ENCODE measurements at places on chromosomes 5 and 9.

GRCh38 chr9:95516734-95517558 lies at the start of gene PTCH1:
Gene PTCH1 (minus strand): TSS chr9:95516971.
- no peak for DNase-seq

DNA sequence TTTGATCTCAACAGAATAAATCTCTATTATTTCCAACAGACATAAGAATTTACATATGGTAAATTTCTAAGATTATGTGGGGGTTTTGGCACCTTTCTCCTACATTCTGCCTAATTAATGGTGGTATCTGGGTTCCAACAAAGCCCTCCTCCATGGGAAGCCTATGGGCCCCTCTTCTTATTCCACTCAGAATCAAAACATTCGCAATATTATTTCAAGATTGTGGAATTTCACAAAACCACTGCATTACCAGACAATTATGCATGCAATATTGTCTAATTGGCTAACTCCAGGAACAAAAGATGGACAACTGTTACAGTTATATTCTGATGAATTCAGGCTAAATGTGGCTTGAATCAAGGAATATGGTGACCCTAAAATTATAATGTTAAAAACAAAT lies 434.0 kb downstream of the NFIB start:
- DNase-seq, result no peak

- no peak for DNase-seq
Measured at GRCh38 chr5:158212917-158213316, 354.0 kb upstream of the CLINT1 start.

DNA sequence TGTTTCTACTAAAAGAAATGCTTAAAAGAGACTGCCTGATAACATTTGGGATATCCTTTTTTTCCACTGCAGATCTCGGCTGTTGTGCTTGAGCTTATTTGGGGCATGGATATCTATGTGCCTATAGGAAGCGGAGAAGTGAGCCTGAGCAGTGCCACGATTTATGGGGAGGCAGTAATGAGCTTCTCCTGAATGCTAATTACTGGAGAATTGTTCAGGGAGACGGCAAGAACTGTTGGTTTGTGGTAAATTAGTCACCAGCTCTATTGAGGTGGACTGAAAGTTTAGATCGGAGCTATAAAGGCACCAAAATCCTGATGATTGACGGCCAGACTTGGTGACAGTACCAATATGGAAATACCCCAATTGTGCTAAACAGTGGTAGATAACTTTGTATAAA lies 186.5 kb downstream of the ARHGEF28 start:
- no peak for DNase-seq

DNA sequence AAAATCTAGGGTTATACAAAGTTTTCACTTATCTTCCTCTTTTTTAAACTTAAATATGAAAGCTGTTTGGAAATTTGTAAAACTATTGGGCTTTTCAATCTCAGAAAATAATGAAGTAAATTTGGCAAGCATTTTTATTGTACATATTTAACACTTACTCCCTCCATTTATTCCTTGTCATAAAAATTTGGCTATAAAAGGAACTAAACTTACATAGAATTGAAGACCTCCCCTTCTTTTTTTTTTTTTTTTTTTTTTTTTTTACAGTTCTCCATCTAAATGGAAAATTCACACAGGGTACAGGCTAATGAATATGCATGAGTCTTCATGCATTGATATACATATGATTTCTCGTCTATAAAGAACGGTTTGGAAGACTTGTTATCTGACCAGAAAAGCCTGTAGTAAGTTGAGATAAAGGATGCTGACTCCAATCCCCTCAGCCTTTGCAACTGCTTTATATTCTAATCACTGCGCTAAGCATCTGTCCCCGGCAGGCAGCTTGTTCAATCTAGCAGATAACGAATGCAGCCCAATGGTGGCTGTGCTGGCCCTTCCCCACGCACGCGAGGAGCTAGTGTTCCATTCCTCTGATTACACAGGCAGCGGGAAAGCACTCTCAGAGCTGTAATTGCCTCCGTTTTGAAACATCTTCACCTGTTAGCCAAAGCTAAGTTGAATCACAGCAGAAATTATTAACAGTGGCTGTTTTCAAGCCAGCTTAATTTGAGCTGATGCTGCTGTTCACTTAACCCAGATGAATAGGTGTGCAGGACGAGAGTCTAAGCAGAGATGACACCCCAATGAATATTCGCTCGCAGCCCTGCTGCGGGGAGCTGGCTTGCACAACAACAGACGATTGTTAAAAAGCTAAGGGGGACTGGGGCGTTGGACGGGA lies 453.8 kb upstream of the ZNF608 start:
- no peak for DNase-seq

DNA sequence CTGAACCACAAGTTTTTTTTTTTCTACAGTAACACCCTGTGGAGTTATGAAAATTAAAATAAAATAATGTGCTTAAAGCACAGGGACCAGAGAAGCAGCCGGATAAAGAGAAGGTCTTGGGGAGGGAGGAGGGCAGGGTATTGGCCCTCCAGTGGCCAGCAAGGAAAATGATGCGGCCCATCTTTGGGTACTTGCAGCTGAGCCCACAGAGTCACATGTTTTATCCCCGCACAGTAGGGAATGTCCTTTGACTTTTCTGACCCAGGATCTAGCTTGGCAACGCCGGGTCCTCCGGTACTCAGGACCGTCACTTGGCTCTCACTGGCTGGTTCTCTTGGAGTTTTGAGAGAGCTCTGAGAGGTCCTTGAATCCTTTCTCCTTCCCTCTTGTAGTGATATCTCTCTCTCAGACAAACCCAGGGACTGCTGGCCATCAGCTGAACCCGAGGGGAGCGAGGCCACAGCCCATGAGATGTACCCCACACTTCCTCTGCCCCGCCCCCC lies 35.3 kb upstream of the HSPA9 start:
- DNase-seq, result no peak

GRCh38 chr9:26292943-26293342 lies 599.7 kb downstream of the CAAP1 start:
- peak; percentile 25 for DNase-seq

- no peak for DNase-seq
Measured at GRCh38 chr9:105842023-105842644, 147.8 kb downstream of the TMEM38B start.

- DNase-seq, result no peak
Measured at GRCh38 chr5:120567921-120568320, 103.8 kb downstream of the PRR16 start.

DNA sequence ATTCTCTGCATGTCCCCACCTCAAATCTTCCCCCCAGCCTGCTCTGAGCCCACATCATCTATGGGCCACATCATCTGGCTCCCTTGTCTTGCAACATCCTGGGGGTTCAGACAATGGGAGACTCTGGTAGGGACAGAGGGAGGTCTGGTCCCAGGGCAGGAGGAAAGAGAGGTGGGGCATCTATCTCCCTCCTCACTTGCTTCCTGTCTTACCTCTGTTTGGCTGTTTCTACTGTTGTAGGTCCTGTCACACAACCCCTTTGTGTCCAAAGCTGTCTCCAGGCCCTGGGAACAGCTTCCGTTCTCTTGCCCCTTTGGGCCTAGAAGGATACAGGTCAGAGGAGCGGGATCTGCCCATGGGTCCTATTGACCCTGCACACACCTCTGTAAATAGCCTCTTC lies 227.2 kb downstream of the NSG2 start:
- no peak for DNase-seq

DNA sequence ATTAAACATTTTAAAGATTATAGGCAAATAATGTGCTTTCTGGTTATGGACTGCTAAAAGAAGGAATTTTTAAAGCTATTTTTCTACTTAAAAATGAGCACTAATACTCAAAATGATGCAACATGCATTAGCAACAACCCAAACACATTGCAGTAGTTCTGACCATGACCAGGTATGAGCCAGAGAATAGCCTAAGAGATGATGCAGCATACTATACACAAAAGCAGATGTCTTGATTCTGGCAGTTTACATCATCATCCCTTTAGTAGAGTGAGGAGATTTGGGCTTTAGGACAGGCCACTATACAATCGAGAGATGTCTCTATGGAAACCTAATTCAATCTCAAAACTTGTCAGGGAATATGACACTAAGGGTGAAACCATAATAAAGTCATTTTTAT lies 307.1 kb downstream of the PRR16 start:
- no peak for DNase-seq

- peak; percentile 40 for DNase-seq
Measured at GRCh38 chr5:153964880-153965645, 73.6 kb downstream of the FAM114A2 start.

DNA sequence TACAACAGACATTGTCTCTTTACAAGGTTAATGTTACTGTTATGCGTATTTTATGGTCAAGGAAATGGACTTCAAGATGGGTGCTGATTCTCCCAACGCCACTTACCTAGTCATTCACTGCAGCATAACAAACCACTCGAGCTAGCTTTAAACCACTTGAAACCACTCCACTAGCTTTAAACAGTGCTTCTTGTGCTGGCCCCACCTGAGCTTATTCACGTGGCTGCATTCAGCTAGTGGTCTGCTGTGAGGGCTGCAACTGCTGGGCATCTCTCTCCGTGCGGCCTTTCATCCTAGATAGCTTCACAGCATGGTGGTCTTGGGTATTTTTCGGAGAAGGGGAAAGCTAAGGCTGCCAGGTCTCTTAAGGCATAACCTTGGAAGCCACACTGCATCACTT lies 3.5 kb upstream of the HRH2 start:
- DNase-seq, result no peak

- no peak for DNase-seq
Measured at GRCh38 chr5:173396311-173396993, 68.2 kb upstream of the STC2 start.

DNA sequence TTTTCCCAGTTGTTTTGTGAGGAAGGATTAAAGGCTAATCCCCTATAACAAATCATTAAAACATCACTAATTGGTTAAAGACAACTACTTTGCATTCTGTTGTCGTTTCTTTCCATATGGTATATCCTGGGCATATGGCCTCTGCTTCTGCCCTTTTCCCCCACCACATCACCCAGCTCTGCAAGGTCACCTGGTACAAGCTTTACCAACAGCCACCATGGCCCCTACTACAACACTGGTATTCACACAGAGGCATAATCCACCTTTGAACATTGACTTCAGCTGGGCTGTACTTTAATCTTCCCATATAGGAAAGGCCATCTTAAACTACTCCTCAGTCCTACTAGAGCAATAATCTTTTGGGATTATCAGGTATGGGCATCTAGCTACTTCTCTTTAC lies 866.1 kb downstream of the TLE4 start:
- no peak for DNase-seq

DNA sequence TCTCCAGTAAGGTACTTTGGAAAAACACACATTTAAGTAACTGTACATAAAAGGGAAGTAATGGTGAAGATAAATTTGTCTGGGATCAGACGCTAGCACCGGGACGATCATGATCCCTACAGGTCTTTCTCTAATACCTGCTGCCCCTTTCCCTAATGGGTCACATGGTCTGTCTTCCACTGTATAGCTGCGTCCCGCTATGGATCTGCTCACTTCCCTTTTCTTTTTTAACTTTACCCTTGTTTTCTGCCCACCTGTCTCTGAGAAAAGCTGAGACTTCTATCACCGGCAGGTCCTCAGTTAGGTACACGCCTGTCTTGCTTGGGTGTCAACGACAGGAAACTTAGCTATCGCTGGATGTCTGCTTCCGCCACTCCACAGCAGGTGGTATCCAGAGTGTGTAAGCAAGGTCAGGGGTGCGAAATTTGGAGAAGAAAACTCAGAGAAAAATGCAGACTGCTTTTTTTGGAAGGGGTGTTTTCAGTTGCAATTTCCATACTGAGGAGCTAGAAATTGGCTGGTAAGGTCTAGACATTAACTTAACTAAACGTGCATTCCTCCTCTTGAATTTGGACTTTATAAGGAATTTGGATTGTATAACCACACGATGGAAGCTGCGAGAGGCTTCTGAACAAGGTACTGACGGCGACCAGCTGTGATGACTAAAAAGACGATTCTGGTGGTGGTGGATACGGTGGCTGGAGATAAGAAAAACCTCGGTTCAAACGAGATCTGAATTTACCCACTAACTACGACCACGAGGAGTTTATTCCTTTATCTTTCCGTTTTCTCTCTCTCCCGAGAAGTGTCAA lies 1.1 kb upstream of the ICE1 start:
- DNase-seq, result no peak

GRCh38 chr9:125341566-125341965 lies 79.9 kb downstream of the GAPVD1 start:
- DNase-seq, result no peak

GRCh38 chr5:140576776-140577201 lies 12.2 kb downstream of the SLC35A4 start:
- no peak for DNase-seq

DNA sequence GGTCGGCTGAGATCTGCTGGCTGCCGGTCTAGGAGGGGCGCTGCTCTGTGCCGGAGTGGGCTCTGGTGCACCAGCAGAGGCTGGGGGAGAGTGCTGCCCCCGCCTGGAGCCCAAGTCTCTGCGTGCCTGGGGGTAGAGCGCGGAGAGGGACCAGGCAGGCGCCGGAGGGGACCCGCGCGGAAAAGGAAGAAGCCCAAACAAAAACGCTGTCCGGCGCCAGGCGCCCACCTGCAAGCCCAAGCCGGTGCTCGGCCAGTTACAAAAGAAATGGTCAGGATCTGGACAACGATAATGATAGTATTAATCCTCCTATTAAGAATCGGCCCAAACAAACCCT lies 571 bp upstream of the S1PR3 start:
- DNase-seq, result no peak

DNA sequence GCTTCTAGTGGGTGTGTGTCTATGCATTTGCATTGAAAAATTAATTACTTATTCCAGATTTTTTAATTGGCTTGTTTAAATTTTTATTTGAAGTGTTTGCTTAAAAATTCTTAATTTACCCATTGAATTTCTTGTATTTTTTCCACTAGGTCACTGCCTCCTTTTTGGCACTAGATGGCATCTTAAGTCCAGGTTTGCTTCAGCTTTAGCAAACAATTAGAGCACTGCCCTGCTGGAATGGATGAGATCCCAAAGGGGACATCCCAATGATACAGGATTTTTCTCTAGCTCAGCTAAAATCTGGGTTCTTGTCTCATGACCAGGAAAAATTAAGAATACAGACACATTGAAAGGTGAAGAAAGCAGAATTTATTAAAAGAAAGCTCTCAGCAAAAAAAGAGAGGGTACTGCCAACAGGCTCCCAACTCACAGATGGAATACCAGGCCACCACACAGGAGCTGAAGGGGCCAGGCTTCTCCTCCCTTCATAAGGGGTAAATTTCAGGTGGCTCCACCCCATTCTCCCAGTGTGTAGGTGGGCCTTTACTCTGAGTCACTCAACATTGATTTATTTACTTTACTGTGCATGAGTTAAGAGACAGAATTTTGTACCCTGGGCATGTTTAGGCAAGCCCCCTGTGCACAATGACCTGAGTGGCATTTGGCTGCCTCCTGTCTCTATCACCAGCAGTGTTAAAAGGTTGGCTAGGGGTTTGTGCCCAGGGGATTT lies 532.4 kb downstream of the ANXA1 start:
- peak; percentile 31 for DNase-seq

All from stromal cell of bone marrow (primary cell).